ENCODE measurements at places on chromosomes 7 and 10.

- no peak for DNase-seq
Measured at GRCh38 chr7:24769851-24770250, 12.6 kb upstream of the GSDME start.

DNA sequence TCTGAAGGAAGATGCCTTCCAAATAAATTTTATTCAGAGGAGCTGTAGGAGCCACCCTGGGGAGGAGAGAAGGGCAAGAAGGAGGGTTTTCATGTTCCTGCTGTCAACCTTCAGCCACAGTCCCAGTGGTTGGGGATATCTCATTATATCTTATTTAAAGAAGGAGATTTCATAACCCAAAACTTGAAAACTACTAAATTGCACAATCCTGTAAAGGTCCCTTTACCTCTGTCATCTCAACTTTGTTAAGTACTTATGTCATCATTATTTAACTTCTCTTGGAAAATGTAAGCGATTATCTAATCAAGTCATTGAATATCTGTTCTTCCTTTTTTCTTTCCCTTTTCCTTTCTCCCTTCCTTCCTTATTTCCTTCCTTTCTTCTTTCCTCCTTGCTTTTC is 794.5 kb upstream of the IGFBP3 start:
- DNase-seq = no peak

DNA sequence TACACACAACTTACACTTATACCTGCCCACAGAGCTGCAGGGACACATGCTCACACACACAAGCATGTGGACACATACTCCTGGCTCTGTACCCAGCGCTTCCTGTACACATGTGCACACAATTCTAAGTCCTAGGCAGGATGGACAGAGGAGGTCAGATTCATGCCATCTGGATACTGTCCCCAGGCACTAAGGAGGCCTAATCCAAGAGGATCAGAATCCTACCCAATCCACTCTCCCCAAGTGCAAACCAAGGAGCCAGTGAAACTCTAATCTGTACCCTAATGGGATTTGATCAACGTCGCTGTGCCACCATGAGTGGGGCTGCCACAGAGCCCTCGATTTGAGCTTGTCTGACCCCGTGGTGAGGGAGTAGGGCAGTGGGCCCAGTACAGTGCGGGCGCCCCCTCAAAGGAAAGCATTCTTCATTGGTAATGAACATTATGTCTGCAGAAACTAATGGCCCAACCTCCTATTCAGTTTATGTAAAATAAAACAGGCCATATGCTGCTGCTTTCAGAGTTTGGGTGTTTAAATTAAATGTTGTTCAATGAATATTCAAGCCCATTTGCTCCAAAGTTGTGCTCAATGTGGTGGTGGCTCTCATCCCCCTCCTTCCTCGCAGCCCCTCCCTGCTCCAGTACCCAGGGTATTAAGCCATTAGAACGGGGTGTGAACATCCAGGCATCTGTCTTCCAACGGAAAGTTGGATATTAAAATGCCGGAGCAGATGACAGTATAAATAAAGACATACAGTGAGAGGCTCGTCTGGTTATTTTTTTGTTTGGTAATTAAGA is 26.4 kb downstream of the RPS24 start:
- no peak for DNase-seq

DNA sequence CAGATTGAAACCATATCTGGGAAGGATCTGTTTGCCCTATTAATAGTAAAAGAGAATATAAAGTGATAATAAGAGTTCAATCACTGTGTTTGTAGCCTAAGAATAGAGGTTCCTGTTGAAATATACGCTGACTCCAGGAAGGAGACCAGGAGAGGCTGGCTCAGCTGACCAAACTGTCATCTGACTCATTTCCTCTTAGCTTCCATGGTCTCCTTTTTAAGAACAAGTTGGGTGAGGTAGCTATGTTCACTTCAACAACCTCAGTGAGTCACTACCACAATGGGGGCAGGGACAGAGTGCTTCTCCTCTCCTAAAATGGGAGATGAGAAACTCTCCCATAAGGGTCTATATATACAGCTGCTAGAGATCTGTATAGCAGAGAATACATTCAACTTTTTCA is 543.3 kb downstream of the CALN1 start:
- DNase-seq = no peak

DNA sequence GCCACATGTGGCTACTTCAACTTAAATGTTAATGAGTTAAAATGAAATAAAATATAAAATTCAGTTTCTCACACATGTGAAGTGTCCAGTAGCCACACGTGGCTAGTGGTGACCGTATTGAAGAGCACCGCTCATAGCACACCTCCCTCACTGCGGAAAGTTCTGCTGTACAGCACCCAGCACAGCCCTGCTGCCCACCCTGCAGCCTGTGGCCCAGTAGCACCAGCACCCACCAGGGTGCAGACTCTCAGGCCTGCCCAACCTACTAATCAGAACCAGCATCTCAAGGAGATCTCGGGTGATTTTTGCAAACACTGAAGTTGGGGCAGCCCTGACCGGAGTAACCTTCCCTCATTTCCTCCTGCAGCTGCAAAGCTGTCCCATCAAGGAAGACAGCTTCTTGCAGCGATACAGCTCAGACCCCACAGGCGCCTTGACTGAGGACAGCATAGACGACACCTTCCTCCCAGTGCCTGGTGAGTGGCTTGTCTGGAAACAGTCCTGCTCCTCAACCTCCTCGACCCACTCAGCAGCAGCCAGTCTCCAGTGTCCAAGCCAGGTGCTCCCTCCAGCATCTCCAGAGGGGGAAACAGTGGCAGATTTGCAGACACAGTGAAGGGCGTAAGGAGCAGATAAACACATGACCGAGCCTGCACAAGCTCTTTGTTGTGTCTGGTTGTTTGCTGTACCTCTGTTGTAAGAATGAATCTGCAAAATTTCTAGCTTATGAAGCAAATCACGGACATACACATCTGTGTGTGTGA is 162.8 kb upstream of the LANCL2 start:
- DNase-seq = no peak

GRCh38 chr10:132667342-132668047 is 118.5 kb downstream of the NKX6-2 start:
- peak; percentile 86 for DNase-seq

All from hepatic stellate cell (primary cell).